ENCODE measurements at places on chromosomes 4 and X. TPM values are rescaled to one million over a fixed set of nuclear protein-coding genes. Genes with fewer than 3 reads are reported as not detected.

Gene HSFX4
- total RNA-seq = not detected

Gene C4orf51
- total RNA-seq = not detected

Gene HMX1
- not detected for total RNA-seq

Gene IL13RA1
- 66.8 TPM for total RNA-seq

Gene GPR143
- not detected for total RNA-seq

Gene GYG2
- 4.3 TPM for total RNA-seq

Gene SPANXB1
- total RNA-seq = not detected

Gene CXCL9
- total RNA-seq = not detected

Gene MAML3
- total RNA-seq = 3.1 TPM

GRCh38 chrX:15856636-15857035, 2.0 kb upstream of the AP1S2 start:
- DNase-seq = no peak

- DNase-seq = no peak
Measured at GRCh38 chr4:187274153-187274552, 550.5 kb upstream of the FAT1 start.

DNA sequence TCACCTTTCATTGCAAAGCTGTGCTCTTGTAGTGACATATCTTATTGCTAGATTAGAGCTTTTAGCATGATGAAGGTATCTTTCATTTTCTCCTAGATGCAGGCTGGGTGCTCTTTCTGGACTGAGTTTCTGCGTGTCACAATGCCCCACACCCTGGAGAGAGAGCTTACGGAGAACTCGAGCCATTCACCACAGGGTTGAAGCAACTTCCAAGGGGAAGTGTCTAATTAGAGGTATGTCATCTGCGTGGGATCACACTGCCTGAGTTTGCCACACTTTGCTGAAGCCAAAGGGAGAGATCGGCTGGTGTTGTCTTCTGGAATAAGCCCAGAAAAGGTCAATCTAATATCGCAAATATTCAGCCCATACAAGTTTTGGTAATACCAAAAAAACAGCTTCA, 179.3 kb upstream of the MBNL3 start:
- DNase-seq = no peak

DNA sequence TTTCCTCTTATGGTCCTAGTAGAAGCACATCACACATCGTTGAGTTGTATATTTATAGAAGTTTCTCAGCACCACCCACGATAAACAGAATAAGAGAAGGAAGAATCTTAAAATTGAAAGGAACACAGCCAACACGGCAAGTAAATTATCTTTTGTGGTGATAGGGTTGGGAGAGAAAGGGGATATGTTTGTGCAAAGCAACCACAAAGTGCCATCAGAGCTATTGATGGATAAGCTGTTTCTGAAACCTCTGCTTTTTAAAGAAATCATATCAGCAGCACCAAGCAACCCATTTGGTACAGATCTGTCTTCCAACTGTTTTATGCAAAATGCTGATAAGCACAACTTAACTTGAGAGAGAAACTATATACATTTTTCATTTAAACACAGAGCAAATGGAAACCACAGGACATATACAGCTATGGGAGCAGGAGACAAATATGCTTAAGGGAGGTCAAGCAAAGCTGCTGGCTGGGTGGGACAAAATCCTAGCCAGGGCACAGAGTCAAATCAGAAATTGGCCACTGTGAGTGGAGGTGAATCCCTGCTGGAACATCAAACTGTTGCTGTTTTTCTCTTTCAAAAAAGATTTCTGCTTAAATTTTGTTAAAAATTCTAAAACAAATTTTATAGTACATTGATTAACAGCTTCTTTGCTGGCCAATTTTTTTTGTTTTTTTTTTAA, 194.0 kb upstream of the HHIP start:
- DNase-seq = peak; percentile 5

- DNase-seq = no peak
Measured at GRCh38 chr4:101018836-101019235, 328.5 kb downstream of the PPP3CA start.

DNA sequence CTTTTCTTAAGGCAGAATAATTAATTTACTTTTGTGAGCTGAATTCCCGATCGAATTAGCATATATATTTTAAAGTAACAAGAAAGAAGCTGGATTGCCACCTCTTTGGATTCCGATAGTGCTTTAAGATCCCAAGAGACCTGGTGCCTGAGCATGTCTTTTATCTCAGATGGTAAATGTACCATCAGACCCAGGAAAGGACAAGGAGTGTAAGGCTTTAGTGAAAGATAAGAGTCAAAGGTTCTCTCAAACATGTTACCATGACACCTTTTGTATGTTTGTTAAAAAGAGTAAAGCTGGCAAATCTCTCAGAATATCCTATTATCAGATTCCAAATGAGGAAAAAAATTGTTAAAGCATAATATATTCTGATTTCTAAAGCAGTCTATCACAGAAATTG, 198.8 kb downstream of the PPP3CA start:
- no peak for DNase-seq

- no peak for DNase-seq
Measured at GRCh38 chr4:789571-790465, 36.1 kb downstream of the CPLX1 start.

GRCh38 chrX:39654183-39654925, 443.4 kb downstream of the BCOR start:
- DNase-seq = no peak

Data from fibroblast of the aortic adventitia (primary cell).